ENCODE measurements at places on chromosomes 3 and 15.

DNA sequence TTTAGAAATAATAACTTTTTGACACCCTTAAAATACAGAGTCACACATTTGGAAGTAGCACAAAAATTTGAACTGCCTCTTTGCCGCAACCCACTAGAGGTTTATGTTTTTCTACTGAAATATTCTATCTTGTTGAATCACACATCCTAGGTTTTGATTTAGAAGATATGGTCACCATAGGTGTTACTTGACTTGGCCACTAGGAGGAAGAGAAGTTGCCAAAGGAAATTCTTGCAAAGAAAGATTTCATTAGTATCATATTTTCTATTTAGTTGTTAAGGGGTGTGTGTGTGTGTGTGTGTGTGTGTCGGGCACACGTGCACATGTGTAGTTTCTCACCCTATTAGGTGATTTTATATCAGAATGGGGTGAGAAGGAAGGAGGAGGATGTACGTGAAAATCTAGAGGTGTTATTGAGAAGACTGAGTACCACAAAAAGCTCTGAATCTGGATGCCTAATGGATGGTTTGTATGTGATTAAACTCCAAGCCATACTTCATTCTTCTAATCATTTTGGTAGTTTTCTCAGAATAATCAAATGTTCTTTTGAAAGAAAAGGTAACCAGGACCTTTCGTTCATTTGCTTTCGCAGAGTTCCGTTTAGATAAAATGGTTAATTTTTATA is 31.5 kb downstream of the ZFAND6 start:
- no peak for DNase-seq

- no peak for DNase-seq
Measured at GRCh38 chr15:81812456-81812855, 233.4 kb downstream of the MEX3B start.

DNA sequence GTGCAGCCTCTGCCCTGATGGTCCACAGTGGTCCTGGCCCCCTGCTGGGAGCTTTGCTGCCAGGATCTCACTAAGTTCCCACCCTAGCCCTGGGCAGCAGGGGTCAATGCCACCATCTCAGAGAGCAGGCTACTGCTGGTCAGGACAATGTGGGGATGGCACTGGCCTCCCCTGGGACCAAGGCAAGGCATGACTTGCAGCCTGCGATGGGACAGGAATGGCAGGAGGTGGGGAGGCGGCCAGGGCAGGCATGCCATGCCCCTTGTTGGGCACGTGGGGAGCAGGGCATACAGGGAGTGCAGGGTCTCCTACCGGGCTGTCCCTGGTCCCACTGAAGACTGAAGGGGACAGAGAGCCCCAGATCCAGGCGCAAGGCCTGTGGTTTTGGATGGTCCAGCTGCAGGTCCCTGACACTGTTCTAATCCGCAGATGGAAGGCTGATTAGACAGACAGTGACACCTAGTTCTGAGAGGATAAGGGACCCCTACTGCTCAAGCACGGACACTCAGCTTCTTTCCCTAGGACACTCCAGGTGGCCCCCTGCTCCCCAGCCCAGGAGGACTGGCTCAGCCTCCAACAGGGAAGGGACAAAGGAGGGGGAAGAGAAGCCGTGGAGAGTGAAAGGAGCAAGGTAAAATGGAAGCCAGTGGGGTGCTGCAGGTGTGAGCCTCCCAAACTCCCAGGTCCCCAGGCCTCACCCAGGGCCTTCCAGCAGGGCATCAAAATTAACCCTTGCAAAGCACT is 69.2 kb upstream of the RPL32 start:
- no peak for DNase-seq

GRCh38 chr15:65245096-65245856 is 34.0 kb upstream of the CILP start:
- no peak for DNase-seq

DNA sequence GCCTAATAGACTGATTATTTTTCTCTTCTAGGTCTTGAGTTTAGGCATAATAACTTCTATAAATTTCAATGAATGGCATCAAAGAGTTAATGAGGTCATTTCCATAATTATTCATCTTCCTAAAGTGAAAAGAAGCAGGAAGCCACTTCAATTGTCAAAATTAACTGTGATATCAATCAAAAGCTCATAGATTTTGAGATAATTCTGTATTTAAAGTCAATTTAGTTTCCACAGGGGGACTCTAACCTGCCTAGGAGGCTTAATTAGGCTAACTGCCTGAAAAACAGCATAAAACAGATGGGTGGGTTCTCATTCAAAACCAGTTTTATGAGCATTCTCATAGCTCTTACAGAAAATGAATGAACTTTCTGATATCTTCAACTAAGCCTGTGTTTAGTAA is 177.8 kb downstream of the OTOL1 start:
- DNase-seq, result no peak

DNA sequence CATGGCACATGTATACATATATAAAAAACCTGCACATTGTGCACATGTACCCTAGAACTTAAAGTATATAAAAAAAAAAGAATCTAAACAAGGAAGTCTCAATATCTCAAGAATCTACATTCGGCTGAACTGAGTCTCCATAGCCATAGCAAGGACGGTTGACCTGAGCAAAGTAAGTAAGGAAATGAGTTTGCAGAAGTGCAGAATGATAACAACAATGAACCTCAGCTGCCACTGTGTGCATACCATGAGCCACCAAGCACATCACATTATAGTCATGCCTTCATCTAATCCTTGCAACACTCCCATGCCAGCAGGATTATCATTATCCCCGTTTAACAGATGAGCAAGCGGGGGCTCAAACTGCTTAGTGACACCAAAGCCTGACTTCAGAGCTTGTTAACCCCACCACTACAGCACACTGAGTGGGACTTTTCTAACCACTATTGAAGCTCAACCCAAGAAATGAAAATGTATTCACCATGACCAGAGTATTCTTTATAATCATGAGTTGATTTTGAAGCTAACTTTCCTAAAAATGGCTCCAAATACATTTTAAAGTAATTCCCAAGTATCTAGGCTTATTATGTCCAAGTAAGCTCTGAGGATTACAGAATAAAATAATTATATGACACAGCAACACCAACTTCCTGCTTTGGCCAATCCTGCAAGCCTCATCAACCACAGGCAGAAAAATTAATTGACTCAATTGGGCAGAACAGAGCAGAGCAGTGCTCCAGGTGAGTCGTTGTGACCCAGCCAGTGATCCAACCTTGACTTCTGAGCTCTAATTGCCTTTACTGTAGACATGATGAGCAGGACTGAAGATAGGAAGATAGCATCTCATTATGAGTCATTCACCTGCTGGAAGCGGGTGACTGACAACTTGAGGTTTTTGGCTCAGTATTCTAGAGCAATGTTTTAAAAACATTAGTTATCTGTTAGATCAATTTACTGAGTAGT is 47.3 kb upstream of the IL12A start:
- no peak for DNase-seq

DNA sequence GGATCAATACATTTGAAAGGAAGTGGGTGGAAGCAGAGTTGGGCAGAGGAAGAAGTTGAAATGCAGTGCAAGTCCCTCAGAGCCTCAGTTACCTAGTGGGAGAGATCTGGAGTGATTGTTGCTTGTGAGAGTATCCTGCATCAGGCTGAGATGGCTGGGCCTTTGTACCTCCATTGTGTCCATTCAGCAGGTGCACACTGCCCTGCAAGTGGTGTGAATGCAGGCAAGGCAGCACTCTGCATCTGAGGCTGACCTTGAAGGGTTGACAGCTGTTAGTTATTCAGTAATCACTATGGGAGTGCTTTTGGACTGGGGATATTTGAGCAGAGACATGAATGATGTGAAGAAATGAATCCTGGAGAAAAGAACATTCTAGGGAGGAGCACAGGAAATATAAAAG is 25.2 kb downstream of the ATP6V1A start:
- no peak for DNase-seq

DNA sequence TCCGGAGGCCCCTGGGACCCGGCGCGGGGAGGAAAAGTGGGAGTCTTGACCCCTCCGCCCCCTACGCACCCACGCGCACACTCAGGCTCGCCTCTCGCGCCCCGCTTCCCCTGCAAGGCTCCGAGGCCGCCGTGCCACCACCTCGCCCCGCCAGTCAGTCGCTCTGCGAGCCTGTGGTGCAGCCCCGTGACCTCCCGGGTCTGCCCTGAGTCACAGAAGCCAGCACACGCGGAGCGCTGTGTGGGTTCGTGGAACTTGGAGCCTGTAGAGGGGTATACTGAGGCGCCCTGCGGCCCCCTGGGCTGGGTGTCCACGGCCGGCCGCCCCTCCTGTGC is 380 bp upstream of the ALS2CL start:
- DNase-seq, result peak; percentile 75

- DNase-seq, result no peak
Measured at GRCh38 chr15:67885861-67886260, 46.0 kb upstream of the RNU6-1 start.

- DNase-seq, result no peak
Measured at GRCh38 chr3:57331078-57331610, 38.7 kb upstream of the ASB14 start.

GRCh38 chr3:120597445-120598049 is 1.4 kb downstream of the NDUFB4 start:
- DNase-seq, result no peak

- no peak for DNase-seq
Measured at GRCh38 chr3:26202169-26202568, 412.3 kb downstream of the OXSM start.

GRCh38 chr15:65659502-65660052 is 37.8 kb downstream of the SLC24A1 start:
- DNase-seq, result no peak

- no peak for DNase-seq
Measured at GRCh38 chr3:149462051-149462450, 12.4 kb upstream of the TM4SF4 start.

- no peak for DNase-seq
Measured at GRCh38 chr3:64648927-64649906, 38.6 kb downstream of the ADAMTS9 start.

- no peak for DNase-seq
Measured at GRCh38 chr15:88204584-88204983, 52.0 kb downstream of the NTRK3 start.

GRCh38 chr15:46855388-46855787 is 861.9 kb upstream of the SEMA6D start:
- DNase-seq, result no peak

GRCh38 chr3:156206157-156206556 is 85.8 kb downstream of the KCNAB1 start:
- DNase-seq, result no peak

- no peak for DNase-seq
Measured at GRCh38 chr3:71057526-71057894, 526.0 kb downstream of the FOXP1 start.

DNA sequence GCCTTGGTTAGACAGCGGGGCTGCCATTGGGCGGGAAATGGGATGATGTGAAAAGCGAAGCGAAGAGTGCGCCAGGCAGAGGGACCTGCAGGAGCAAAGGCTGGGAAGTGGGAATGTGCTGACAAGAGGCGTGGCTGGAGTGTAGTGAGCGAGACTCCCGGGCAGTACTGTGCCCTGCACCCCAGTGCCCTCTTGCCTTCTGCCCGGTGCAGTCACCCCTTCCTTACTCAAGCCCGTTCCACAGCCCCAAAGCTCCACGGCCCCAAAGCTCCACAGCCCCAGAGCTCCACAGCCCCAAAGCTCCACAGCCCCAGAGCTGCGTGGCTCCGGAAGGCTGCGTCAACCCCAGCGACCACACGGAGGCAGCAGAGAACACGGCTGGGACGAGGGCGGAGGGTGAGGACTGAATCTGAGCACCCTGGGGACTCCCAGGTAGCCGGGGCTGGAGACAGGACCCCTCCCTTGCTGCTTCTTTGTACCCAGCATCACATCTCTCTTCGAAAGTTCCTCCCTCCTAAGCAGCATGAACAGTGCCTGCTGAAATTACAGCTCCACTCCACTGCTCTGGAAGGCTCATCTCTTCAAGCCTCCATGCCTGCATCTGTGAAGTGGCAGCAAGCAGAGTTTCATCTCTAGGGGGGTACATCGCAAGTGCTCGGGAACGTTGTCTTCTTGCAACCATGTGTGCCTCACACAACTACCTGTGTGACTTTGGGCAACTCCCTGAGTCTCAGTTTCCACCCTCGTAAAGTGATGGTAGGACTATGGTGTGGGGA is 108.9 kb downstream of the FBLN2 start:
- DNase-seq, result peak; percentile 80

DNA sequence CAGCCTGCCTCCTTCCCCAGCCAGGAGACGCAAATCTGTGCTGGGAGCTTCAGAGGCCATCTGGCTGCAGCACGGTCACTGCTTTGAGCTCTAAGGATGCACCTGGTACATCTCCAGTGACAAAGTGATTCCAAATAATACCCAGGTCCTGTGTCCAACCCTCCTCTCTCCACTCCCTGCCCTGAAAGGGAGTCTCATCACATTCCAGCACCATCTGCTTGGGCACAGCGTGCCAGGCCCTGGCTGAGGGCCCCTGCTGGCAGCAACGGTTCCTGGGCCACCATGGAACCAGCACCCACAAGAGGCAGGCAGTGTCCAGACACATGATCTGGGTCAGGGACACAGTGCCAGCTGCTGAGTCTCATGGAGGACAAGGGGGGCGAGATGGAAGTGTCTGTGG is 81.3 kb downstream of the MTHFS start:
- DNase-seq, result no peak

DNA sequence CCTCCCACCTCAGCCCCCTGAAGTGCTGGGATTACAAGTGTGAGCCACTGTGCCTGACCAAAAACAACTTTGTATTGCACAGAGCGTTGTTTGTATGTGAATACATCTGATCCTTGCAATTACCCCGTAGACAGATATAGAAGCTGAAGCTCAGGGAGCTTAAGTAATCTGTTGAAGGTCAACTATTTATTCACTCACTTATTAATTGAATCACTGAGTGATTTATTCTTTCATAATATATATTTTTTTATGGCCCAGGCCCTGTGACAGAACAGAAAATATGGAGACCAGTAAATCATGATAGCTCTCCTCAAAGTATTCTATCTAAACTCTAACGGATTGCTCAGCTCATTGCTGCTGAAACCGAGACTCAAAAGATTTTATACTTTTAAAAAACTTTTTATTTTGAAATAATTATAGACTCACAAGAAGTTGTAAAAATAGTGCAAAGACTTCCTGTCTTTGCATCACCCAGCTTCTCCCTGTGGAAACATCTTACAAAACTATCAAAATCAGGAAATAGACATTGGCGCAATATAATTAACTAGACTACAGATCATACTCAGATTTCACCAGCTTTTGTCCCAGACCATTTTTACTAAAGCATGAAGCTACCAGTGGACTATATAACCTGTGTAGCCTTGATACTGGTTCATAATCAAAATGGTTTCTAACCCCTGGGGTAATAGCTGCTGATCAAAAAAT is 466.1 kb downstream of the PDCD6IP start:
- DNase-seq, result no peak

- DNase-seq, result no peak
Measured at GRCh38 chr3:59304296-59304695, 254.5 kb upstream of the CFAP20DC start.

GRCh38 chr3:89682556-89682955 is 575.1 kb downstream of the EPHA3 start:
- DNase-seq, result no peak

GRCh38 chr3:49349348-49350114 is 8.6 kb downstream of the GPX1 start:
- DNase-seq, result no peak

GRCh38 chr3:177824190-177824786 is 627.0 kb upstream of the TBL1XR1 start:
- DNase-seq, result no peak

- peak; percentile 30 for DNase-seq
Measured at GRCh38 chr15:68791431-68792283, 29.0 kb downstream of the ANP32A start.

Measured in CD4-positive, alpha-beta T cell treated with Interleukin-6 for 4 hours (primary cell).